Vein endothelial cell (primary cell): ENCODE measurements at places on chromosomes 2 and 18. TPM values are rescaled to one million over a fixed set of nuclear protein-coding genes. Genes with fewer than 3 reads are reported as not detected.

Gene SOWAHC
- 2.9 and 6.2 TPM in 2 replicates for total RNA-seq

Gene CHST9
- not detected in 2 replicates for total RNA-seq

Gene TMEM37
- total RNA-seq = 0.19 and 0.33 TPM in 2 replicates

Gene PDE1A
- 1.7 and 4.9 TPM in 2 replicates for total RNA-seq
